NCI-H69 (cell line): ENCODE measurements at places on chromosomes 12 and 14.

- DNase-seq, result peak; percentile 84
Observed at GRCh38 chr12:49428793-49429192, 61.5 kb downstream of the SPATS2 start.

- DNase-seq, result no peak
Observed at GRCh38 chr12:99029511-99030271, 384.6 kb downstream of the APAF1 start.

GRCh38 chr12:121974026-121974985, 47.4 kb upstream of the BCL7A start:
- no peak for DNase-seq

GRCh38 chr12:123891516-123892179, 81.0 kb downstream of the CCDC92 start:
- peak; percentile 17 for DNase-seq

DNA sequence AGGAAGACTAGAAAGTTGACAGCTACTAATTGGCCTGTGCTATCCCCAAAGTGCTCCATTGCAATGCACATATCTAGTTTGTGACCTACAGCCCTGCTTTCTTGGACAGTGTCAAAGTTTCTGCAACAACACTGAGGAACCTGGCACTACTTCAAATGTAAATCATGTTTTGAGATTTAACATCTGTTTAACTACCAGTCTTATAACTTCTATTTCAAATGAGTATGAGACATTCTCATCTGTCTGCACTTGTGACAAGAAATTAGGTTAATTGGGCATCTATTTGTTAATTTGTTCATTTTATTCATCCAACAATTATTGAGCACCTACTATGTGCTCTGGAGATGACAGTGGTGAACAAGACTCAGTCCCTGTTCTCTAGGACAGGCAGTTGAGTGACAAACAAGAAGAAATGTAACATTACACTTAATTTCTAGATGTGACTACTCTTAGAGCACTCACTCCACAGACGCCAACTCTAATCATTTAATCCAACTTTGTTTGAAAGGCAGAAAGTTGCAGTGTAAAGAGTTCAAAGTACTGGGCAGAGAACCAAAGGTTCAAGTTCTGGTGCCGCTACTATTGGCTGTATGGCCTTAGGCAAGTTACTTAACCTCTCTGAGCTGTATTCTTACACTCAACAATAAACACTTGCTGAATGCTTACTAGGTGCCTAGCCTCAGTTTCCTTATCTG, 74.8 kb downstream of the HECTD4 start:
- DNase-seq, result no peak
